Activated T-helper 2 cell treated with anti-CD3 and anti-CD28 coated beads, Interferon-gamma antibody, Interleukin-2, Interleukin-4, amounts not matched to agents 10 μg/mL and 5 μg/mL and 100 μg/mL, durations not matched to agents 14 hours and 24 hours and 36 hours (primary cell): ENCODE measurements at places on chromosomes 16 and 17. TPM values are rescaled to one million over a fixed set of nuclear protein-coding genes. Genes with fewer than 3 reads are reported as not detected.

The RNF43 gene
- total RNA-seq, result 20.5 and 23.9 TPM in 2 replicates

GRCh38 chr17:10844621-10845387 is 6.9 kb upstream of the PIRT start:
- no peaks in the 10 kb centered on the region for H3K36me3 ChIP-seq
- H3K4me1 ChIP-seq, result peaks cover 12% of the 10 kb centered on the region
- DNase-seq, result peak; percentile 54

DNA sequence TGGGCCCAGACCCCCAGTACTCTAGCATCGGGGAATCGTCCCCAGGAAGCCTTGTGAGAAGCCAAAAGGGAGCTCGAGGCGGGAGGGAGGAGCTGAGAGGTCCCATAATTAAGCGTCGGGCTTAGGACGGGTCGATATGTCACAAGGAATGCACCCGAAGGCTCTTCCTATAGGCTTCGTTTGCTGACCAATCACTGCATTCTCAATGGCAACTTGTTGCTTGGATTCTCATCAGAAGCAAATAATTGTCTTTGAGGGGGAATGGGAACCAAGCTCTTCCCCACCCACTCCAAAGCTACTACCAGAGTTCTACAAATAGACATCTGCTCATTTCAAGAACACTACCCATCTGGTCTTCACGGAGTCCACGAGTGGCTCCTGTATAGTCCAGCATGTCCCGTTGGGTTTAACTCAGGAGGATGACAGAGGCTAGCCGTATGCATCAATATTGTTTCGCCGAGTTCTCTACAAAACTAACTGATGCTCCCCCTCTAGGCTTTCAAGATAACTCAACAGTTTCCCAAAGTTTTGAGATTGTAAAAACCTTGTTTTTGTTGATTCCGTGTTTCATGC is 628 bp upstream of the BLMH start:
- no peak overlapping the region for H3K4me3 ChIP-seq
- DNase-seq, result no peak
- H3K36me3 ChIP-seq, result peaks cover 20% of the 10 kb centered on the region
- H3K27me3 ChIP-seq, result no peaks in the 10 kb centered on the region
- no peak overlapping the region for H3K27ac ChIP-seq

GRCh38 chr17:40902498-40902897 is 17.5 kb upstream of the KRT20 start:
- peaks cover 24% of the 10 kb centered on the region for H3K27me3 ChIP-seq
- no peaks in the 10 kb centered on the region for H3K36me3 ChIP-seq
- H3K4me3 ChIP-seq, result no peak overlapping the region
- no peak for DNase-seq
- H3K4me1 ChIP-seq, result peaks cover 17% of the 10 kb centered on the region
- no peak overlapping the region for H3K27ac ChIP-seq

DNA sequence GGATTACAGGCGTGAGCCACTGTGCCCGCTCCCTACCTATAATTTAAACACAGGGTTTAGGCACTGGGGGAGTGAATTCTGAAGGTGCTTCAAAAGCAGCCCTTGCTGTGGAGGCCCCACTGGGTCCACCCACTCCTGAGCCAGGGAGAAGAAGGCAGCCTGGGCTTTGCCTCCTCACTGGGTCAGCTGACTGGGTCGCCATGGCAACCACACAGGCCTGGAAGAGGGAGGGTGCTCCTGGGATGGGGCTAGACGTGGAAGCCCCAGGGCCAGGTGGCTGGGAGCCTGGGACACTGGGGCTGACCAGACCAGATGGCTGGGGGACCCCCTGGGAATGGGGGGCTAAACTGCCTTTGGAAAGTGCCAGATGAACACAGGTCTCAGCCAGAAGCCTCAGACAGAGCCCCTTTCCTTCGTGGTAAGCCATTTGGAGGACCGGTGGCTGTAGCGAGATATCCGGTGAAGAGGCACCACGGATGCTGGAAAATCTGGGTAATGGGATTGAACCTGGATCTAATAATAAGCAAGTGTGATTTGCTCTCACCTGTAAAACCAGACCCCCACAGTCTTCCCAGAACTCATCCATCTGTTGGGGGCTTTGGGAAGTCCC is 32.9 kb downstream of the TRARG1 start:
- DNase-seq, result no peak
- no peaks in the 10 kb centered on the region for H3K36me3 ChIP-seq
- H3K27me3 ChIP-seq, result peaks cover 4% of the 10 kb centered on the region
- H3K4me3 ChIP-seq, result no peak overlapping the region

The PSMD11 gene
- total RNA-seq, result 200 and 207 TPM in 2 replicates

- no peak for DNase-seq
- no peaks in the 10 kb centered on the region for H3K27me3 ChIP-seq
- peaks cover 8% of the 10 kb centered on the region for H3K4me1 ChIP-seq
- peaks cover 25% of the 10 kb centered on the region for H3K36me3 ChIP-seq
- no peak overlapping the region for H3K27ac ChIP-seq
- no peak overlapping the region for H3K4me3 ChIP-seq
Measured at GRCh38 chr17:61943117-61943516, 15.3 kb upstream of the INTS2 start.

GRCh38 chr17:38632334-38632733 is 26.6 kb upstream of the SRCIN1 start:
- no peak overlapping the region for H3K27ac ChIP-seq
- no peaks in the 10 kb centered on the region for H3K4me1 ChIP-seq
- H3K27me3 ChIP-seq, result peaks cover 9% of the 10 kb centered on the region
- H3K4me3 ChIP-seq, result no peak overlapping the region
- H3K36me3 ChIP-seq, result no peaks in the 10 kb centered on the region

GRCh38 chr17:4557626-4558346 is 2.6 kb downstream of the GGT6 start:
- no peak overlapping the region for H3K4me3 ChIP-seq
- peaks cover 27% of the 10 kb centered on the region for H3K4me1 ChIP-seq
- H3K27me3 ChIP-seq, result no peaks in the 10 kb centered on the region
- DNase-seq, result no peak

GRCh38 chr17:54793271-54793670 is 107.4 kb upstream of the TOM1L1 start:
- DNase-seq, result no peak
- no peaks in the 10 kb centered on the region for H3K4me1 ChIP-seq
- no peaks in the 10 kb centered on the region for H3K36me3 ChIP-seq
- no peaks in the 10 kb centered on the region for H3K27me3 ChIP-seq

- H3K36me3 ChIP-seq, result no peaks in the 10 kb centered on the region
- H3K4me1 ChIP-seq, result no peaks in the 10 kb centered on the region
- no peak overlapping the region for H3K27ac ChIP-seq
- no peaks in the 10 kb centered on the region for H3K27me3 ChIP-seq
- DNase-seq, result no peak
Measured at GRCh38 chr16:12296991-12297390, 320.5 kb downstream of the SNX29 start.

DNA sequence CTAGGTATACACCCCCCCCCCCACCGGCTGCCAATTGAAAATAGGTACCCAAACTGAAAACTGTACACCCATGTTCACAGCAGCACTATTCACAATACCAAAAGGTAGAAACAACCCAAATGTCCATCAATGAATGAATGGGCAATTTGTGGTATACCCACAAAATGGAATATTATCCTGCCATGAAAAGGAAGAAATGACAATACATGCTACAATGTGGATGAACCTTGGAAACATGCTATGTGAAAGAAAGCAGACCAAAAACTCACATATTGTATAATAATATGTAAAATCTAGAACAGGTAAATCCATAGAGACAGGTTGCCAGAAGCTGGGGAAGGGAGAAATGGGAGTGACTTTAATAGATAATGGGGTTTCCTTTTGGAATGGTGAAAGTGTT is 417.5 kb downstream of the UTP18 start:
- no peaks in the 10 kb centered on the region for H3K27me3 ChIP-seq
- H3K4me3 ChIP-seq, result no peak overlapping the region
- H3K27ac ChIP-seq, result no peak overlapping the region
- no peaks in the 10 kb centered on the region for H3K4me1 ChIP-seq

DNA sequence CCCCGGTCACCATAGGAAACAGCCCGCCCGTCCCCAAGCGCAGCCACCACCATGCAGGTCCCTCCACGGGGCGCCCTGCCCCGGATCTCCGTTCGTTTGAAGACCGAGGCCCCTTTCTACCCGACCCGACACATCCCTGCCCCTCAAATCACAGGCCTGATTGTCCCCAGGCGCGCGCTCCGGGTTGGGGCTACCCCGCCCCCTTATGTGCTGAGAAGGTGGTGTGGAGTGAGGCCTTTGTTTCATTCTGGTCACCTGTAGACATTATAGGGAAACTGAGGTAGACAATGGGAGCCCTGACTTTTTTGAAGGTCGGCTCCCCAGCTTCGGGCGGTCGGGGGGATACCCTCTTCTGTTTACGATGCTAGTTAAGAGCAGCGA is 763 bp upstream of the ACTG1 start:
- peaks cover 47% of the 10 kb centered on the region for H3K36me3 ChIP-seq
- peaks cover 25% of the 10 kb centered on the region for H3K4me1 ChIP-seq
- peak overlapping the region; percentile 90 for H3K27ac ChIP-seq
- peak overlapping the region; percentile 86 for H3K4me3 ChIP-seq

The ALOX12B gene
- total RNA-seq, result 0.87 and 1.4 TPM in 2 replicates

- no peaks in the 10 kb centered on the region for H3K4me1 ChIP-seq
- no peak overlapping the region for H3K4me3 ChIP-seq
- no peak overlapping the region for H3K27ac ChIP-seq
- H3K27me3 ChIP-seq, result no peaks in the 10 kb centered on the region
Measured at GRCh38 chr17:57589151-57590034, 155.7 kb downstream of the CCDC182 start.

DNA sequence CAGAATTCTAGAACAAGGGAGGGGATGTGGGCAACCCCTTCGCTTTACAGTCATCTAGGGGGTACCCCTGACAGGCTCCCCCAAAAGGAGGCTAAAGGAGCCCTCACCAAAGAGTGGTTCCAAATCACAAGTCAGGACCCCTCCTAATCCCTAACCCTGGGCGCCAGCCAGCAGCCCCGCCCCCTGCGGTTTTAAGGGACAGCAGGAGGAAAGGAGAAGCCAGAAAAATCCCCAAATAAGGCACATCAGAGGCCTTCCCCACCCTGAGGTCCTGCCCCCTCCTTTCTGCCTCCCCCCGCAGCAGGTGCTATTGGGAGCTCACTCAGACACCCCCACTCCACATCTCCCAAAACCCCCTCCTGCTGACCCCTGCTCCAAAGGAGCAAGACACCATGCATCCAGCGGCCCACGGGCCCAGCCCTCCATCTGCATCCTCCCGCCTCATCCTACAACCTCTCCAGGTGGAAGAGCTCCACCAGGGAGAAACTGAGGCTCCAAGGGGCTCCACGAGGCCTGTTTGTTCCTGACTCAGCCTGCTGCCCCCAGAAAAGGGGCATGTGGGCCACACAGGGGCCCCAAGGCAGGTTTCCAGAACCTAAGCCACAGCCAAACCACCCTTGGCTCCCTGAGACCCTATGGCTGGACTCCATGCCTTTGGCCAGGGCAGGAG is 93.5 kb downstream of the GOSR1 start:
- H3K4me1 ChIP-seq, result no peaks in the 10 kb centered on the region
- H3K4me3 ChIP-seq, result no peak overlapping the region
- no peak for DNase-seq
- no peaks in the 10 kb centered on the region for H3K36me3 ChIP-seq
- H3K27me3 ChIP-seq, result no peaks in the 10 kb centered on the region
- H3K27ac ChIP-seq, result no peak overlapping the region

GRCh38 chr17:47404006-47404405 is 80.3 kb downstream of the EFCAB13 start:
- H3K4me1 ChIP-seq, result no peaks in the 10 kb centered on the region
- DNase-seq, result no peak
- no peaks in the 10 kb centered on the region for H3K27me3 ChIP-seq
- no peak overlapping the region for H3K27ac ChIP-seq
- no peaks in the 10 kb centered on the region for H3K36me3 ChIP-seq
- no peak overlapping the region for H3K4me3 ChIP-seq

DNA sequence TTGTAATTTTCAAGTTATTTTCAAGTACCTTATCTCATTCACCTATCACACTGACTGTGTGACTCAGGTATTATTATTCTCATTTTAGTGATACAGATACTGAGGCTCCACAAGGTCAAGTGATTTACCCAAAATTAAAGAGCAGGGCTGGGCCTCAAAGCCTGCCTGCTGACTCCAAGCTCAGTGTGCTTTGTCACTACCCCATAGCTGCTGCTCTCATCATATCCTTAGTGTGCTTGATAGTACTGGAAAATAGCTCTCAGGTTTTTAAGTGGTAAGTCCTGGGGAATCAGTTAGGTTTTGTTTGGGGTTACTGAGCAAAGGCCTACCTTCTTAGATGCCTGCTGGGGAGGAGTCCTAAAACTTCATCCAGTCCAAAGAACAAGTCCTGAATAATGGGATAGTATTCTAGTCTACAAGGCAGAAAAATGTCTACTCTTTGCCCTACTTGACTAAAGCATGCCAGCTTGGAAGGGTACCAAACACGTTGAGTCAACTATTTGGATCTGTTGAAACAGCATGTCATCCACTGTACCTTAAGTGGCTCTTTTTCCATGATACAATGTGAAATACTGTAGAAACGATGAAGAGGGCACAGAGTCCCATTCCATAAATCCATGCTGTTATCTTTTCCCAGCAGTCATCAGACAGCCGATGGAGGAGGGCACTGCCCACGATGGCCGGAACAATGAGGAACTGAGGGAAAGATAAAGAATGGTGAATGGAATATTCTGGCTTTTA is 10.7 kb downstream of the MMD start:
- H3K4me1 ChIP-seq, result peaks cover 18% of the 10 kb centered on the region
- no peak for DNase-seq
- no peaks in the 10 kb centered on the region for H3K27me3 ChIP-seq

- peak overlapping the region; percentile 63 for H3K27ac ChIP-seq
- peaks cover 6% of the 10 kb centered on the region for H3K36me3 ChIP-seq
- DNase-seq, result no peak
- H3K27me3 ChIP-seq, result no peaks in the 10 kb centered on the region
- no peak overlapping the region for H3K4me3 ChIP-seq
Measured at GRCh38 chr17:31226373-31226772, 70.7 kb downstream of the OMG start.

The MMP2 gene
- 0.11 and 0.34 TPM in 2 replicates for total RNA-seq

The SGCA gene
- 0.41 and 0.48 TPM in 2 replicates for total RNA-seq

The STAT3 gene
- 250 and 262 TPM in 2 replicates for total RNA-seq

The UBTF gene
- 177 and 181 TPM in 2 replicates for total RNA-seq

DNA sequence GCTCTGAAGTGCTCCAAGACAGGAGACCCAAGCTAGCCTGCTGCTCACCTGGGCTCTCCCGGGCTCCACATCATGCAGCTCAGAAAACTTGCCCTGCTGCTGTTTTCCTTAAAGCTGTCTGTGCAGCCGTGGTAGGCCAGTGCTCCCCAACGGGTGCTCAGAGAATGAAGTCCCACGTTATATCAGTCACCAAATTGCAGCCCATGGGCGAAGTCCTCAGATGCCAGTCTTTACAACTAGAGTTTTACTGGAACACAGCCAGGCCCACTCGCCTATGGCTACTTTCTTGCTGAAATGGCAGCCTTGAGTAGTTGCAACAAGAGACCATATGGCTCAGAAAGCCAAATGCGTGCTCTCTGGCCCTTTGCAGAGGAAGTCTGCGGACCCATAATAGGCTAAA is 6.3 kb downstream of the CREBBP start:
- no peak overlapping the region for H3K4me3 ChIP-seq
- H3K27ac ChIP-seq, result no peak overlapping the region
- DNase-seq, result no peak
- no peaks in the 10 kb centered on the region for H3K27me3 ChIP-seq
- H3K4me1 ChIP-seq, result peaks cover 48% of the 10 kb centered on the region
